ENCODE measurements at places on chromosomes 13 and 19.

DNA sequence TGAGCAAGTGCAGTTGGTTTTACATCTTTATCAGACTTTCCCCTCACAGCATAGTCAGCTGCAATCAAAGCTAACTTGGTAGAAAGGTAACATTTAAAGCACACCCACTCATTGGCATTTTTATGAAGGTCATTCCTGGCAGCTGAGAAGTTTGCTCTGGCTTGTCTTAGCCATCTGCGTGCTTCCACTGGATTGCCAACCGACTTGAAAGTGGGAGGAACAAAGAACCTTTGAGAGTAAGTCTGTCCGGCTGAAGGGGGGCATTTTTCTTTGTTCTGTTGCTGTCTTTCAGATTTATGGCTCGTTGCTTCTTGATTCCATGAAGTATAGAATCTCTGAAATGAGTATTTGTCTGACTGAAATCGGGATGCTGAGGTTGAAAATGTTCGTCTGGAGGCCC is 103.1 kb downstream of the SACS start:
- DNase-seq: no peak

GRCh38 chr19:40774916-40775631 is at the start of gene MIA:
Gene MIA, plus strand, starts transcription at chr19:40775521. Its CDS starts 22 bp downstream, at chr19:40775543.
- no peak for DNase-seq

DNA sequence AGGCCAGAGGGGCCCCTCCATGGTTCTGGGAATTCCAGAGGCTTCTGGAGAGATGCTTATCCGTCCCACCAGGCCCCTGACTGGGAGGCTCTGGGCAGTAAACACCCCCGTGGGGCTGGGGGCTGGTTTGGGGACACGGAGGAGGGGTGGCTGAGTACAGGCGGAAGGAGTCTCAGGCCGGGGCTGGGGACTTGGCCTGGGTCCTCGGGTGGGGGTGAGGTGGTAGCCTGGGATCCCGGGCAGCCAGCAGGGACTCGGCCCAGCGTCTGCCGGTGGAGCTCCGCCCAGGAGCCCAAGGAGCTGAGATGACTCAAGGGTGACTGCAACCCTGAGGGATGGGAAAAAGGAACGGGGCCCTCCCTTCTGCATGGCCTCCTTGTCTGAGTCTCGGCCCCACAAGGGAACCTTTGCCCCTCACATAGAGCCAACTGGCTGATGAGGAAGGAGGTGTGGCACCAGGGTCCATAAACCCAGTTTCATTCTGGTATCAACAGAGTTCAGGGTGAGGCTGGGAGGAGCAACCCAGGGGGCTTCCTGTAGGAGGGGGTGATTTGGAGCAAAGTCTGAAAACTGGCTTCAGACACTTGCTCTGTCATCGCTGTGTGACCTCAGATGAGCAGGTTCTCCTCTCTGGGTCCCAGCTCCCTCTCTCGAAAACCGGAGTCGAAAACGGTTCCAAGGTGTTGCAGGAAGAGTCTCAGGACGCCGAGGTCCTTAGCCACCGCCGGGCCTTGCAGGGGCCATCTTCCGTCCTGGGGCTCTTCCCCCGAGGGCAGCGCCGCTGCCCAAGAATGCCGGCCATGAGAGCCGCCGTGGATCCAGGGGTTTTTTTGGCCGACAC is 809 bp downstream of the MISP start:
- no peak for DNase-seq

DNA sequence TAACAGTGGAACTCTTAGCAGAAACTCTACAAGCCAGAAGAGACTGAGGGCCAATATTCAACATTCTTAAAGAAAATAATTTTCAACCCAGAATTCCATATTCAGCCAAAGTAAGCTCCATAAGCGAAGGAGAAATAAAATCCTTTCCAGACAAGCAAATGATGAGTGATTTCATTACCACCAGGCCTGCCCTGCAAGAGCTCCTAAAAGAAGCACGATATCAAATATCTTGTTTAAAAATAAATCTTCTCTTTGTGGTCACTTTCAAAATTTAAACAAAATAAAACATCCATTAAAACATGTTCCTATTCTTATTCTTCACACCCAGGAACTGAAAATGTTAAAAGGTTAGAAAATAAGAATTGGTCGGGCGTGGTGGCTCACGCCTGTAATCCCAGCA is 13.7 kb downstream of the MICU2 start:
- DNase-seq: no peak

GRCh38 chr13:110812869-110813645 is 99.6 kb downstream of the ING1 start:
- DNase-seq: no peak

- peak; percentile 15 for DNase-seq
These were observed at the start of gene UNC13A for GRCh38 chr19:17687857-17688784. Gene UNC13A, minus strand, starts transcription at chr19:17688354. Its CDS starts 155 bp downstream, at chr19:17688199.

- no peak for DNase-seq
These were observed 199.4 kb upstream of the IPO5 start for GRCh38 chr13:97753942-97754670.

GRCh38 chr19:13099073-13099999 is 3.3 kb downstream of the LYL1 start:
- peak; percentile 67 for DNase-seq

- DNase-seq: no peak
These were observed 10.6 kb downstream of the TRIP10 start for GRCh38 chr19:6750062-6750461.

DNA sequence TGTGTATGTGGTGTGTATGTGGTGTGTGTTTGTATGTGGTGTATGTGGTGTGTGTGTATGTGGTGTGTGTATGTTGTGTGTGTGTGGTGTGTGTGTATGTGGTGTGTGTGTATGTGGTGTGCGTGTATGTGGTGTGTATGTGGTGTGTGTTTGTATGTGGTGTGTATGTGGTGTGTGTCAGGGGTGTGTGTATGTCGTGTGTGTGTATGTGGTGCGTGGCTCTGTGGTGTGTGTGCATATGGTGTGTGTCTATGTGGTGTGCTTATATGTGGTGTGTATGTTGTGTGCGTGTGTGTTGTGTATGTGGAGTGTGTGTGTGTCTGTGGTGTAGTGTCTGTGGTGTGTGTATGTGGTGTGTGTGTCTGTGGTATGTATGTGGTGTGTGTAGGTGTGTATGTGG is 62.5 kb upstream of the MEDAG start:
- no peak for DNase-seq

- peak; percentile 6 for DNase-seq
These were observed 8.7 kb downstream of the SIGLECL1 start for GRCh38 chr19:51259348-51260245.

DNA sequence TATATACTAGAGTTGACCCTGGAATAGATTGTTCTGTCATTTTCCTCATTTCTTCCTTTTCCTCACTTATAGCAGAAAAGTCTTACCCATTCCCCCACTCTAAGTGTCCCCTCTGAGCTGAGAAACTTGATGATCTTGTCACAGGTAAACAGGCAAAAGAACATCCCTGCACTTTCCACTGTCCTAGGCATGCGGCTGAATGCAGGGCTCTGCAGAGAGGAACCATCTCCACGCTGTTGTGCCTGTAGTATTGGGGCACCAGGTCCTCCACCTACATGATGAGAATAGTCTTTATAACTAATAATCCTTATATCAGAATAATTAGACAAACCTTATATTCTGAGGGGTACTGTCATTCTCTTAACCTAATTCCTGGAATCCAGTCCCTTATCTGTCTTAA is 211.3 kb downstream of the RBM26 start:
- no peak for DNase-seq

- DNase-seq: no peak
These were observed 12.9 kb downstream of the SPC24 start for GRCh38 chr19:11142528-11143171.

DNA sequence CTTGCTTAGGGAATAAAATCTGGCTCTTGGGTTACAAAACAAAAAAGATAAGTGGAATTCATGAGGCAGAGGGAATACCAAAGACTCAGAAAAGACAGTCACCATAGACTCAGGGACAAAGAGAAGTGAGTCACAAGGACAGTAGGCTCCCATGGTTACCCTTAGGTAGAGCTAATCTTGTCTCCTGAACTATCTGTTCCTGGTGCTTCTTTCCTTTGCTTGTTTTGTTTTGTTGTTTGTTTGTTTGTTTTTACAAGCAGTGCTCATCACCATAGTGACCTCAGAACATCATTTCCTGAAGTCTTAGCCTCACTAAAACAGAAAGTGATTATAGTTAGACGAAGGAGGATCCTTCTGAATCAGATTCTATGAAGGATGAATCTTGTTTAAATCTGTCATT is 142.3 kb upstream of the SOX21 start:
- DNase-seq: no peak

DNA sequence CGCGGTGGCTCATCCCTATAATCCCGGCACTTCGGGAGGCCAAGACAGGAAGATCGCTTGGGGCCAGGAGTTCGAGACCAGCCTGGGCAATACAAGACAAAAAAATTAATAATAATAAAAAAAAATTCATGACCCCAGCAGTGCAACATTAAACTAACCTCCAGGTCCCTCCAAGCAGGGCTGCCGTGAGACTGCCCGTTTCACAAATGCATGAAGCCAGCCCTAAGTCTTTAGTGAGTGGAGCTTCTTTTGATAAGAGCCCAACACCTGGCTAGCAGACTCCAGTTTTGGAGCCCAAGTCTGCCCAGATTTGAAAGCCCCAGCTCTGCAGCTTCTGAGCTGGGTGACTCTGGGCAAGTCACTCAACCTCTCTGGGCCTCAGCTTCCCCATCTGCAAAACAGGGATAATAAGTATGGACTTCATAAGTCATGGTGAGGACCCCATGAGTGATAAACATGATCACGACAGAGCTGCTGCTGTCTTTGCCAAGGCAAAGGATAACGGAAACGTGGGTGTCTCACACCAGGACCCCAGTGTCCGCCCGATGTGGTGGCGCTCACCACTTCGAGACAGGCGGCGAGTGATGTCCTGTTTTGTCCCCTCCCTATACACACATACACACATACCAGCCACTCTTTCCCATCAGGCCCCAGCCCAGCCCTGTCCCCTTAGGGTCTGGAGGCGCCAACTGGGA is 38.4 kb upstream of the NANOS3 start:
- no peak for DNase-seq

DNA sequence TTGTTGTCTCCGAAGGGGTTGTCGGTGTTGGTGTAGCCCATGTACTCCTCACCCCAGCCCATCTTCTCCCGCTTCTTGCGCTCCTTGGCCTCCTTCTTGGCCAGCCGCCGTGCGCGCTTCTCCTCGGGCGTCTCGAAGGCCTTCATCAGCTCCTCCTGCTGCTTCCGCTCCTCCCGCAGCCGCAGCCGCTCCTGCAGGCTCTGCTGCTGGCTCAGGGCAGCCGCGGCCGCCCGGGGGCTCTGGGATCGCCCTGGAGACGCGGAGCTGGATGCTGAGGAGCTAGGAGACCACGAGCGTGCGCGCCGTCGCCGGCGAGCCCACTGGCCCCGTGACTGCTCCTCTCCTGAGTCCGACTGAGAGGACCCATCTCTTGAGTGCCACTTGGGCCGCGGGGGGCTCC is 2.9 kb downstream of the CACTIN start:
- DNase-seq: no peak

GRCh38 chr13:20713751-20714150 is 10.3 kb downstream of the IL17D start:
- DNase-seq: no peak

- no peak for DNase-seq
These were observed 1.5 kb downstream of the GAS6 start for GRCh38 chr13:113862191-113862930.

- DNase-seq: no peak
These were observed 158.6 kb upstream of the SOX1 start for GRCh38 chr13:111908361-111908760.

- no peak for DNase-seq
These were observed 197.2 kb downstream of the NUFIP1 start for GRCh38 chr13:44792096-44792495.

DNA sequence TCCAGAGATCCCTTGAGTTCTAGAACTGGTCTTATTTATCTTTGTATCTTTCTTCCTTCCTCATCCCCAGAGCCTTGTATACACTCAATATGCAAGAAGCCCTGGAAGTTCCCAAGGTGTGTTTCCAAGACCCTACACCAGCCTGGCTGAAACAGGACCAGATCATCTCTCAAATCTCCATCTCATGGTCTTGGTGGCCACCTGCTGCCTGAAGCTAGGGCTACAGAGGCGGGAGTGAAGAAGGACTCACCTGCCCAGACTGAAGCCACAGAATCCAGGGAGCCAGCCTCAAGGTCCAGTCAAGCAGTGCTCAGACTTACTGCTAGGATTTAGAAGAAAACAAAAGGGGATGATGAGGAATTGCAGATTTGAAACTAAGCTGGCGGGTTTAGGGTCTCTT is 6.1 kb upstream of the CYSLTR2 start:
- DNase-seq: no peak

DNA sequence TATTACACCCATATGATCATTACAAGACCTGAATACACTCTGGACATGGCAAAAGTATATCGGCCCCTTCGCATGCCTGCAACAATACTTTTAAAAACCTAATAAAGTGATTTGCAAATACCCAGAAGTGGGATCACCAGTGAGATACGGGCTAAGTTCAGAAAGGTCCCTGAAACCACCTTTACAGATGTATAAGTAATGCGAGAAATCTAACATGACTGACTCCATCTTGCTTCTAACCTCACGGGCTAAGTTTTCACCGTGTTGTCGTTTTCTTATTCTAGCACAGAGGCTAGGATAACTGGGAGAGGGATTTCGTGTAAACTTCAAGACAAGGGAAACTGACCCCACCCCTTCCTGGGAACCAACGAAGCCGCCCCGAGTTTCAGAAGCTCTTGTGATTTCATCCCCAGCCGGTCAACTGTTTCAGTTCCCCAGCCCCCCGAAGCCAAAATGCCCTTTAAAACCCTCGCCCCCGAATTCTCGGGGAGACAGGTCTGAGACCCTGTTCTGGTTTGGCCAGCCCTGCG is 703 bp downstream of the NEK3 start:
- no peak for DNase-seq

DNA sequence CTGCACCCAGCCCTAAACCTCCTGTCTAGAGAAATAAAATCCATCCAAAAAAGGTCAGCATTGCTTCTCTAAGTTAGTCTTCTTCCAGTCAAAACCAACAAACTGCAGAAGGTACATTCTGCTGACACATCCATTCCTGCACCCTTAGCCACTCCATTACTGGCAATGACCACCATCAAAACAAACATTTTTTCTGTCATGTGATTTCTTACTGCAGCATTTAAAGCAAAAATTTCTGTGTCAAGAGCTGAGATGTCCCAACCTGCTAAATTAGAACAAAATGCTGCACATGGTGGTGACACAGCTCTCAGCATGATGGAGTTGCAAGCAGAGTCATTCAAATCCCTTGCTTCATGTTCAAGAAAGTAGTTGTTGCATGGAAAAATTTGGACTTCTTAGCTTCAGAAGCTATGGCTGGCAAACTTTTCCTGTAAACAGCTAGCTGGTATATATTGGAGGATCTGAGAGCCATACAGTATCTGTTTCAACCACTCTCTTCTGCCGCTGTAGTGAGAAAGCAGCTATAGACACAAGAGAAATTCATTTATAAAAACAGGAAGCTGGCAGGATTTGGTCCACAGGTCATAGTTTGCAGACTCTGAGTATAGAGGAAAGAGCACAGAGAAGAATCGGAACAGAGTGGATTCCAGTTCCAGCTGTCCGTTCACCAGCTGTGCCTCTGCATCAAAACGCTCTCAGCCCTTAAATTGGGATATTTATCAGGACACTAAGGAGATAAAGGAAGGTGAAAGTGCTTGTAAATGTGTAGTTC is 17.4 kb downstream of the RUBCNL start:
- DNase-seq: no peak
